ENCODE measurements at places on chromosomes 1 and 21. TPM values are rescaled to one million over a fixed set of nuclear protein-coding genes. Genes with fewer than 3 reads are reported as not detected.
A peak's percentile ranks its signal among the peaks of the same experiment; 100 is the strongest.

C8A gene
- not detected for polyA plus RNA-seq

NR5A2 gene
- polyA plus RNA-seq: 0.27 TPM

ALX3 gene
- polyA plus RNA-seq: 0.11 TPM

SPRR1A gene
- not detected for polyA plus RNA-seq

MTFR1L gene
- 135 TPM for polyA plus RNA-seq

TAS1R1 gene
- 0.04 TPM for polyA plus RNA-seq

ATP6V1G3 gene
- not detected for polyA plus RNA-seq

PLEKHA6 gene
- 0.92 TPM for polyA plus RNA-seq

SSBP3 gene
- 12.5 TPM for polyA plus RNA-seq

CLEC20A gene
- polyA plus RNA-seq: not detected

GRCh38 chr1:10616696-10617095 is 141.9 kb downstream of the PEX14 start:
- no peak for DNase-seq

DNA sequence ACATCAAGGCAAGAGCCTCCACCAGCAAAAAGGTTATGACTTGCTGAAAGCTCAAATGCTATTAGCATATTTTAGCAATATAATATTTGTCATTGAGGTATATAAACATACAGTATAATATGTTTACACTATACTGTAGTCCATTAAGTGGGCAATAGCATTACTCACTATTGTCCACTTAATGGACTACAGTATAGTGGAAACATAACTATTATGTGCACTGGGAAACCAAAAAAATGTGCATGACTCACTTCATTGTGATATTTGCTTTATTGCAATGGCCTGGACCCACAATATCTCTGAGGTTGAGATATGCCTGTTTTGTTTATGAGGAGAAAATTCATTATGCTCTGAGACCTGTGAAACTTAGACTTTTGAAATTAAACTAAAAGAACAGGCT is 300.0 kb downstream of the BARHL2 start:
- no peak for DNase-seq

DNA sequence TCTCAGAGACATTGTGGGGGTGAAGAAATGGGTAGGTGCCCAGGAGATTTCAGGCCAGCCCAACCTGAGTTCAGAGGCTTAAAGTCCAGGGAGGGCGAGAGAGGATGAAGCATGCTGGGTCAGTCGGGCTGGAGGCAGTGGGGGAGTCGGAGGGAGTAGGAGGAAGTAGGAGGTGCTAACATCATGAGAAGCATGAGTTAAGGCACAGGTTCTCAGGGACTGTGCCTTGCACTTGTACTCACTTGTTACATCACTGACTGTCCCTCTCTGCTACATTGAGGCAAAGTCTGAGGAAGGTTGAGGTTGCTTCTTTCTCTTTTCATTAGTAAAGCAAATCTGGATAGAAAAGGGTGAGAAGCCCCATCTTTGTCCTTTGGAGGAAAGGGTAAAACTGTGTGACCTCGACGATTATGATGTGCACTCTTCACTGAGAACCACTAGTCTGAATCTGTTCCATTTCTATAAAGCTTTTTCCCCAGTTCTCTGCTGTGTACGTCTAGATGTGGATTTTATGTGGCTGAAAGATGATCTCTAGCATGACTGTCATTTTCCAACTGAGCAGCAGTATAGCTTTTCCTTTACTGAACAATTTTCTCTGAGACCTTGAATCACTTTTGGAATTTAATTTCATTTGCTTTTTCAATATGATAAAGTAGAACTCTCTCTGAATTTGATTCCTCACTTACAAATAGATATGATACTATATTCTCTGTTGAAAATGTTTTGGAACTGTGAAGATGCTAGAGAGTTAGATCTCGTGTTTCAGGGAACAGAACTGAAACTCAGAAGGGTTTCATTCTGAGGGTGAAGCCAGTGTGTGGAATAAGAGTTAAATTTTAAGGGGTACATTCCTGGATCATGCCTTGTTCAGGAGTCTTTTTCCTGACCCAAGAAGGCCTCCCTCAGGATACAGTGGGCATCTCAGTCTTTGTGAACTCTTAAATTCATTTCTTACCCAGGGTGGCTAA is 94.6 kb downstream of the FGGY start:
- DNase-seq: no peak

DNA sequence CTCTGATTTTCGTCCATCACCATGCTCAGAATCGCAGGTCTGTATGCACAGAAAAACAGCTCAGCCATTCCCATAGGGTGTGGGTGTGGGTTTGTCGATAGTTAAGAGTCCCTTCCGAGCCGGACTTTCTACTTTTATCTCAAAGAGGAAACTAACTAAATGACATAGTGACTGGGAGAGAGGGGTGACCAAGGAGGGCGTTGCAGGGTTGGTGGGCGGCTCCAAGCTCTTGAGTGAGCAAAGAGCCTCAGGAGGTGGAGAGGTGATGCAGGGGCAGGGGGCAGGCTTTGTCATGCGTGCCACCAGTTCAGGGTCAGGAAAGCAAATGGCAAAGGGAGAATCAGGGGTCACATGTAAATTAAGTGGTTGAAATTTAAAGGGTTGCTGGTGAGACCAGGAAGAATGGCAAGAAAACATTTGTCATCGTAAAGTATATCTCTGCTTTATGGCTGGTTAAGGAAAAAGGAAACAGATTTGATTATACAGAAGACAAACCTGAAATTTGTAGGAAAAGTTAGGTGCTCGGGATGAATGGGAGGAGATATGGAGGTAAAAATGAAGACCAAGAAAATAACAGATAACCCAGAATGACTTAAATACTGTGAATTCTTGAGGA is 249.0 kb downstream of the SETD4 start:
- DNase-seq: no peak

GRCh38 chr21:16145479-16145878 is 415.7 kb downstream of the USP25 start:
- no peak for DNase-seq

- no peak for DNase-seq
These were observed 1.8 kb downstream of the SPRR1B start for GRCh38 chr1:153032677-153033308.

- no peak for DNase-seq
These were observed 50.4 kb downstream of the RAP1GAP start for GRCh38 chr1:21618561-21619374.

DNA sequence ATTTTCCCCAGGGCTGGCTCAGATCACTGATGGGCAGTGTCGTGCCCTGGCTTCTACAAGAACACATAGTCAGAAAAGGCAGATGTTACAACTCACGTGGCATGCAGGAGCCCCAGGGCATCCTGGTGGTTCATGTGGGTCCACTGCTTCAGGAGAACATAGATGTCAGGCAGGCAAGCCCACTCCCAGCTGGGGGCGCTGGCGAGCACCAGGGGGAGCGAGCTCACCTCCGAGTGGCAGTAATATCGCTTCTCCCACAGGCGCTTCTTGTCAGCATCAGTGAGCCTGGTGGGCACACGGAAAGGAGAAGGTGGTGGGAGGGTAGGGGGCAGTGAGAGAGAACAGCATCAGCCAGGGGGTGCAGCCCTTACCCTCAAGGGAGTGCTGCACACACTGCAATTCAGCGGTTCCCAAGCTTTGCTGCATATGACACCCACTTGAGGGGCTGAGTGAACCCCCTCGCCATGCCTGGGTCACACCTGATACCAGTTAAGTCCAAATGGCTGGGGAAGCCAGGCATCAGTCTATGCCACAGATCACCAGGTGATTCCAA is 34.3 kb upstream of the PPP1R15B start:
- DNase-seq: peak; percentile 75

DNA sequence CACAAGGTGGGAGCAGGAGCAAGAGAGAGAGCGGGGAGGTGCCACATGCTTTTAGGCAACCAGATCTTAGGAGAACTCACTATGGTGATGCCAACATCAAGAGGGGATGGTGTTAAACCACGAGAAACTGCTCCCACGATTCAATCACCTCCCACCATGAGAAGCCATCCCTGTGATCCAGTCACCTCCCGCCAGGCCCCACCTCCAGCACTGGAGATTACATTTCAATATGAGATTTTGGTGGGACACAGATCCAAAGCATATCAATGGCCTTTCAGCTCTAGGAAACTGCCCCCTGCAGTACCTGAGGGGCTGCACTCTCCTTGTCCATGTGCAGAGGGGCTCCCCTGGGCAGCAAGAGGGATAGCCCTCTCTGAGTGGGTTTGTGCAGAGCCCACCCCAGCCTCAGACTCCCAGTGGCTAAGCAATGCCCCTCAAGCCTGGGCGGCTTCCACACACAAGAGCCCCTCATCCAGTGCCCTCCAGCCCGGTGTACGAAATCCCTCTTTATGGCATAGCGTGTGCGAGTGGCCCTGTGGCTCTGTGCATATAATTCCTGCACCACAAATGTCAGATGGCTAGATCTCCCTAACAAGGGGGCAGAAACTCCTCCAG is 15.5 kb upstream of the PRDM16 start:
- DNase-seq: no peak

DNA sequence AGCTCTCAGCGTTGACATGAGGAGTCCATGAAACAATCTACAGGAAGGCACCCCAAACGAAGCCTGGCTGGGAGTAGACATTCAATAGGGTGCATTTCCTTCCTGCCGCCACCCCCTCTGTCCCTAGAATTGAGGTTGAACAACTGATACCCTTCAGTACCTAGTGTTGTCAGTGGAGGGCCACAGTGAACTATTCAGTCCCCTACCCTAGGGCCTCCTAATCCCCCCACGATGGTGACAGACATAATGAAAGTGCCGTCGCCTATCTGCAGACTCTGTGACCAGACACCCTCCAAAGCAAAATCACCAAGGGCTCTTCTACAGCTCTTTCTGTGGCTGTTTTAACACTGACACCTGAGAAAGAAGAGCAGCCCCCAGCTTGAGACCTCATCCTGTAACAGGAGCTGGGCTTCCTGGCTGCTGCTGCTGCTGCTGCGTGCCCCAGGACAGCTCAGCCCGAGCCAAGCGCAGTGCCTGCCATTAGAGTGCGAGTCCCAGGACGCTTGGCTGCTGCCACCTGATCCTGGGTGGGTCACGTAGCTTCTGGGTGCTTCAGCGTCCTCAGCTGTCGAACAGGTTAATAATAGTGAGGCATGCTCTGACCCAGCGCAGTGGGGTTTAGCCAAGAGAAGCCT is 183.0 kb downstream of the ZBTB18 start:
- DNase-seq: peak; percentile 78

DNA sequence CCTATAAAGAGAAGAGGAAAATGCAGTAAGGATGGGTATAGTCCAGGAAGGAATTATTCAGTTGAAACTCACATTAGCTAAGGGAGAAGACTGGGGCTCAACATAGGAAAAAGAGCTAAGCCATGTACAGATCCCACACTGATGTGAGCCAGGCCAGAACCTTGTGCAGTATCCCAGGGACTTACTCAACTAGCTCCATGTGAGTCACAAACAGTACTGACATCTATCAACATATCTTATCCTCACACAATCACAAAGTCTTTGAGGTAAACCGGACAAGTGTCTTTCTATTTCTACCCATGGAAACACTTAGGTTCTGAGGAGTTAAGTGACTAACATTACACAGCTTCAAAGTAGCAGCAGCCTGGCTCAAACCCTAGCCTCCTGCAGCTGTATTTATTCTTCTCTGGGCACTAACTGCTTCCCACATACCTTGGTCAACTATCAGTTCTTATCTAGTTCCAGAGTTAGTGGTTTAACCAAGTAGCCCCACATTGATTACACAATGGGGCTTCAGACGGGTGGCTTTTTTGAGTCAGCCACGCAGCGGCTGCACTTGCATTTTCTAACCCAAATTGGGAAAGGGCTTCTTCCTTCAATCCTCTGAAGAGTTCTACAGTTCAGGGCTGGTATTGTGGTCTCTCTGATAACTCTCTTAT is 9.5 kb downstream of the CD5L start:
- no peak for DNase-seq

- DNase-seq: no peak
These were observed 36.3 kb downstream of the EDN2 start for GRCh38 chr1:41447995-41448770.

DNA sequence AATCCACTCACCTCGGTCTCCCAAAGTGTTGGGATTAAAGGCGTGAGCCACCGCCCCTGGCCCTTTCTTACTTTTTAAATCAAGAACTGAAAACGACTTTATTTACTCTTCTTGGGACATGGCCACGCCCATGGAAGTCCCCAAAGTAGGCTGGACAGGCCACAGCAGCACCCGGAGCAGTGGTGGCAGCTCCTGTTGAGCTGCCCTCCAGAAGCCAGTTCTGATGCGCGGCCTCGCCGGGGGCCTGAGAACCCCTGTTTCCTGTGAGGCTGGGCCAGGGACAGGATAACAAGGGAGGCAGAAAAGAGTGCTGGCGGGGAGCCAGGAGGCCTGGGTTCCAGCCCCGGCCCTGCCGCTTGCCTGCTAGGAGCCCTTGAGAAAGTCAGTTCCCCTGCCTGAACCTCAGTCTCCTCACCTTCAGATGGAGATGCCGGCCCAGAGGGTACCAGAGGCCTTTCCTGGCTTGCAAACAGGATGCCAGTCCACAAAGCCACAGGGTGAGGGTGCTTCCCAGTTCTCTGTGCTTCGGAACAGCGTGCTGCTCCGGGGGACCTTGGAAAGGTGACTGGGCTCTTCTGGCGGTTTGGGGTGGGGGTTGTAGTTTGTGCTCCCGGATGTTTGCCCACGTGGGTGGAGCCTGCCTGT is 59.4 kb downstream of the RUNX3 start:
- no peak for DNase-seq

DNA sequence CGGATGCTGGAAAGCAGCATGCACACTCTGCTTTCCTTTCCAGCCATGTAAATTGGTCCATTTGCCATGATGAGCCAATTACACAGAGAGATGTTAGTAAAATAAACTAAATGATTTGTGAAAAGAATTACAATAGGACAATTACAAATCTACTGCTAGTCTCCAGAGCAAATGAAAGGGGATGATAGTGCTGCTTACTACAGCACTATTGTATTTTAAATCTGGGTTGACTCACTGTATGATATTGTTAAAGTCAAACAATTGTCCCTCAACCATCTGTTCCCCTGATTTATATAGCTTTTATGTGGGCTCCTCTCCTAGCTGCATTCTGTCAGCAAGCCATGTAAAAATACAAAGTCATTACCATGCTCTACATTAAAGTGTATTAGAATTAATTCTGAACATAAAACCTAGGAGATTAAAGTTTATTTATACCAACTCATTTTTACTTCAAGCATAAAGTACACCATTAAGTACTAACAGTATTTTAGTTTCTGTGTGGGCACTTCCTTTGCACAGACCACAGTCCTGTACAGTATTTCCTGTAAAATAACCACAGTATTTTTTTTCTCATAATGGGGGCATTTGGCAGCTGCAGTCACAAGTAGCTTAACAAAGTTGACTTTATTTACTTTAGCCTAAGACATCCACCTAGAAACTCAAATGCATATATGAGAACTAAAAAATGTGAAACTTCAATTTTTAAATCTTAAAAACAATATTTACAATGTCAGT is 135.8 kb downstream of the VAV3 start:
- DNase-seq: no peak

Data from psoas muscle (tissue), 8 donors.